ENCODE measurements at places on chromosomes 16 and 17. TPM values are rescaled to one million over a fixed set of nuclear protein-coding genes. Genes with fewer than 3 reads are reported as not detected.

DNA sequence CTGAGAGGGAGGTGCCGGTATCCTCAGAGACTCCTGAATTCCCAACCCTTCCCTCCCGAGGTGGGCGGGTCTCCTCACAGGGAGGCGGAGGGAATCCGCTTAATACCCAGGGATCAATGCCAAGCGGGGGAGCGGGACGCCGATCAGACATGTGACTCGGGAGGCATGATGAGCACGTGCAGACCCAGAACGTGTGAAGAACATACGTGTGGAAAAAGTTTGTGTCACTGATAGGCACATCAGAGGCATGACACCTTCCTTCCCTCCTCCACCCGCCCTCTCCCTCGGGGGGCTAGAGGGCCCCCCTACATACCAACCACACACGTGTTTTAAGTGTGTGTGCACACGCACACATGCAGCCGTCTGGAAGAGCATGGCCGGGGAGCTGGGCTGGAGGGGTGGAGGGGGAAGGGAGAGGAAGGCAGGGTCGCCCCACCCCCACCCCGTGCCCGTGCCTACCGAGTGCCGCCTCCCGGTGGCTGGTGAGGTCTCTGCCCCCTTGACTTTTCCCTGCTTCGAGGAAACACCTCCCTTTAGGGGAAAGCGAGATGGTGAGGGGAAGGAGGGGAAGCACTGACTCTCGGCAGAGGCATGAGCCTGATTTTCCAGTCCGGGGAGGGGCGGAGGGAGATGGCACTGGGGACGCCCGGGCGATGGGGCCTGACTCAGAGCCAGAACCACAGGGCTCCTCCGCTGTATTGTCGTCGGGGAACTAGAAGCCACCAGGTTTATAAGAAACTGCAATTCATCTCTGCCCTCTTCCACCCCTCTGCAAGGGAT is 12.1 kb upstream of the TBX21 start:
- peak overlapping the region; percentile 69 for H3K4me3 ChIP-seq
- H3K4me1 ChIP-seq = peaks cover 81% of the 10 kb centered on the region
- H3K27me3 ChIP-seq = peaks cover 2% of the 10 kb centered on the region
- peak; percentile 97 for DNase-seq
- H3K27ac ChIP-seq = peak overlapping the region; percentile 90
- no peaks in the 10 kb centered on the region for H3K36me3 ChIP-seq

DNA sequence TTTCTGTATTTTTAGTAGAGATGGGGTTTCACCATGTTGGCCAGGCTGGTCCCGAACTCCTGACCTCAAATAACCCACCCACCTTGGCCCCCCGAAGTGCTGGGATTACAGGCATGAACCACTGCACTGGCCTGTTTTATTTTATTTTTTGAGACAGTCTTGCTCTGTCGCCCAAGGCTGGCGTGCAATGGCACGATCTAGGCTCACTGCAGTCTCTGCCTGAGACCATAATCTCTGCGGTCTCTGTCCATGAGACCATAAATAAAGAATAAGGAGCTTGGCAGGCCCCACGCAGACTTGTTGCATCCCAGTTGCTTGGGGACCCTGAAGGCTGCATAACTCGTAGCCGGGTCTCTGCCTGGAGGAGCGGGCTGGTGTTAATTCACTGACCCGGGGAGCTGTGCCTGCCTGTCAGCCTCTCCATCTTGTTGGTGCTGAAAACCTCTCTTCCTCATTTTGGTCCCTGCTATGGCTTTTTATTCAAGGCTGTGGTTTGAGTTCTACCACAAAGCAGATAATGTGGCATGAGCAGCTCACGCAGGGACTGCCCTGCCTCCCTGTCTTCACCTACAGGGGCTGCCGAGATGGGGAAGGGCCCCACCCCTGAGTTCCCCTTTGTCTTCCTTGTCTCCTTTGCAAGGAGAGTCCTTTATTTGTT is 82.1 kb downstream of the MSI2 start:
- H3K27me3 ChIP-seq = no peaks in the 10 kb centered on the region
- H3K4me1 ChIP-seq = peaks cover 35% of the 10 kb centered on the region
- H3K36me3 ChIP-seq = peaks cover 6% of the 10 kb centered on the region
- H3K4me3 ChIP-seq = no peak overlapping the region
- no peak for DNase-seq

- H3K27ac ChIP-seq = no peak overlapping the region
- no peak for DNase-seq
- H3K36me3 ChIP-seq = no peaks in the 10 kb centered on the region
Observed at GRCh38 chr16:27754788-27755690, 205.1 kb downstream of the KATNIP start.

- no peak overlapping the region for H3K4me3 ChIP-seq
- H3K4me1 ChIP-seq = no peaks in the 10 kb centered on the region
- no peak overlapping the region for H3K27ac ChIP-seq
- DNase-seq = no peak
Observed at GRCh38 chr17:72219137-72219823, 98.5 kb downstream of the SOX9 start.

GRCh38 chr16:89426736-89427530 is 63.4 kb downstream of the ANKRD11 start:
- peaks cover 53% of the 10 kb centered on the region for H3K4me1 ChIP-seq
- H3K27ac ChIP-seq = no peak overlapping the region
- no peak for DNase-seq

GRCh38 chr17:78272181-78272913 is 40.9 kb downstream of the TMEM235 start:
- H3K4me1 ChIP-seq = peaks cover 11% of the 10 kb centered on the region
- peaks cover 17% of the 10 kb centered on the region for H3K27me3 ChIP-seq
- H3K27ac ChIP-seq = no peak overlapping the region
- H3K4me3 ChIP-seq = no peak overlapping the region
- no peaks in the 10 kb centered on the region for H3K36me3 ChIP-seq

- H3K4me3 ChIP-seq = no peak overlapping the region
- no peaks in the 10 kb centered on the region for H3K4me1 ChIP-seq
- no peak overlapping the region for H3K27ac ChIP-seq
- H3K27me3 ChIP-seq = no peaks in the 10 kb centered on the region
- no peaks in the 10 kb centered on the region for H3K36me3 ChIP-seq
- no peak for DNase-seq
Observed at GRCh38 chr16:55184052-55184451, 140.0 kb upstream of the IRX6 start.

DNA sequence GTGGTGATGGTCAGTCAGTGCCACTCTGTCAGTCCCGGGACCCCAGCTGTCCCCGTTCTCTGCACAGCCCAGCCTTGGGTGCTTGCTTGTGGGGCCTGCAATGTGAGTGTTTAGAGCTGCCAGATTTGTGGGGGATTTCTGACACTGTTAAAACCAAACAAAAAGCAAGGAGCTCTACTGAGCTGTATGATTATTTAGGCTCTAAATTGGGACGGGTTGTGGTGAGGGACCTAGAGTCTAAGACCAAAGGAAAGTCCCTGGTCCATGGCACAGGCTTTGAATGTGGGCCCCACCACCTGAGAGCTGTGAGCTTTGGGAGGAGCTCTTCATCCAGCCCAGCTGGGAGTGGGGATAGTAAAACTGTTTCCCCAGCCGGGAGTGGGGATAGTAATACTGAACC is 63.3 kb downstream of the KSR1 start:
- no peaks in the 10 kb centered on the region for H3K36me3 ChIP-seq
- H3K27ac ChIP-seq = no peak overlapping the region
- no peak overlapping the region for H3K4me3 ChIP-seq
- DNase-seq = no peak
- H3K27me3 ChIP-seq = no peaks in the 10 kb centered on the region
- H3K4me1 ChIP-seq = peaks cover 52% of the 10 kb centered on the region

DNA sequence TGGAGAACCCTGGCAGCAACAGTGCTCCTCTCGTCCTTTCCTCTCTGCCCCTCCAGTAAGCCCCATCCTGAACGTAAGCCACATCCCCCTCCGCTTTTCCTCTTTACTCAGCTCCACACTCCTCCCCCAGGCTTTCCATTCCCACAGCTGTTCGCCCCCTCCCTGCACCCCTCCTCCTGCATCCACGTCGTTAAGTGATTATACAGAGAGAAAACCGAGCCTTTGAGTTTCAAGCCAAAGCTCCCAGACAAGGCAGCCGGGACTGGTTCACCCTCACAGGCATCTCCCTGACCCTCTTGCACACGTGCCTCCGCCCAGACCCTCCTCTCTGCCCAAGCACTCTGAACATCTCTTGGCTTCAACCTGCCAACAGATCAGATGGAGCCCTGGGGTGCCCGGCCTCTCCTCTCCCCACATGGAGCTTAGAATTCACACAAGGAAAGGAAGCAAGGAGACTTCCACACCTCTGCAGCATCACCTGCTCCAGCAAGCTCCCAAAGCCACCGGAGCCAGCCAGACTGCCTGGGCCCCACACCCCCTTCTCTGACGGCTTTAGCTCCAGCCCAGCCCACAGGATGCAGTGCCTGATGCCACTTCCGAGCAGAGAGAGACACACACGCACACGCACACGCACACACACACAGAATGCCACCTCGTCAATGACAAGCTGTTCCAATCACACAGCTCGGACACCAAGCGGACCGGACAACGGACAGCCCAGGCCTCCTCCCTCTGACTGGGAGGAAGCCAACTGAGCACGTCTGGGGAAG is 99.9 kb upstream of the CCL2 start:
- no peak overlapping the region for H3K4me3 ChIP-seq
- peaks cover 1% of the 10 kb centered on the region for H3K36me3 ChIP-seq
- DNase-seq = peak; percentile 42
- no peak overlapping the region for H3K27ac ChIP-seq

Gene TUBB3
- total RNA-seq = 3.6 TPM

Gene KRTAP1-5
- total RNA-seq = not detected

Gene CDRT4
- 4.9 TPM for total RNA-seq

Gene FBXW10
- total RNA-seq = not detected

Gene CRYBA1
- total RNA-seq = not detected
